ENCODE measurements at places on chromosomes 7 and 10.

DNA sequence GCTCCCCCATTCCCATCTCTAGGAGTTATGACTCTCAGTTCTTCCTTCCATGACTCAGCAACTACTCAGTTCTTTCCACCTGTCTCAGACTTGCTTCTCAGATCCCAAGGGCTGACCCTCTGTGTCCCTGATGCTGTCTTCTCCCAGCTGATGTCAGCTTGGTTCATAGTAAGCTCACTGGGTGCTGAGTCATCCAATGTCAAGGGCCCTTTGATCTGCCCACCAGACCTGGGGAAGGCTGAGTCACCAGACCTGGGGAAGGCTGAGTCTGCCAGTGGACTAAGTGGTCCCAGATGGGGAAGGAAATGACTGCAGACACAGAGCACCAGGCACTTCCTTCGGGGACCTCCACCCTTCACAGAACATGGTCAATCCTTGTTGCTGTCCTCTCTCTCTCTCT is 76.1 kb upstream of the ZEB1 start:
- no peak for DNase-seq

GRCh38 chr10:14800397-14800796 is 25.7 kb upstream of the FAM107B start:
- no peak for DNase-seq

DNA sequence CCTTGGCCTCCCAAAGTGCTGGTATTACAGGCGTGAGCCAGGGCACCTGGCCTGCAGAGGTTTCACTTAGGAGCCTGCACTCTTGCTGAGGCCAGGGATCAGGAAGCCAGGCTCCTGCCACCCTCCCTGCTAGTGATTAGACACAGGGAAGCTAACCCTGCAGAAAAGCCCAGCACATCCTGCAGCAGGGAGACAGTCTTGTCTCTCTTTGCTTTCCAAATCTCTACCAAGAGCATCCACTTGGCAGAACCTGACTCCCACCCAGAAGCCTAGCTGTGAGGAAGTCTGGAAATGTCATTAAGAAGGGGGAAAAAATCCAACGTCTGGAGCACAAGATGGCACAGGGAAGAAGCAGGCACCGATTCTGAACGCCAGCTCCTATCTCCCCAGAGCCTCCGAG is 8.0 kb upstream of the FAM171A1 start:
- no peak for DNase-seq

DNA sequence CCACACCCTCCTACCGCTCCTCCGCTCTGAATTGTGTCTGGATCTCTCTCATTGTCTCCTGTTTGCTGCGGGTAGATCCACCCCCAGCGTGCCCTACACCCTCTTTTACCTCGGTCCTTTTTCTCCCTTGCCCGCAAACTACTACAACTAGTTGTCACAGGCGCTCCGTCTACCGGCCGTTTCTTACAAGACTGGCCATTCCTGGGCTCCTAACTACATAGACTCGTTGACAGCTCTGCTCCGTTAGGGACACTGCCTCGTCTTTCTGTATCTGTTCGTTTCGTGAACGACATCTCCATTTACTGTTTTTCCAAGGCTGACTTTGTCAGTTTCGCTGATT is 786 bp downstream of the TAF3 start:
- no peak for DNase-seq

DNA sequence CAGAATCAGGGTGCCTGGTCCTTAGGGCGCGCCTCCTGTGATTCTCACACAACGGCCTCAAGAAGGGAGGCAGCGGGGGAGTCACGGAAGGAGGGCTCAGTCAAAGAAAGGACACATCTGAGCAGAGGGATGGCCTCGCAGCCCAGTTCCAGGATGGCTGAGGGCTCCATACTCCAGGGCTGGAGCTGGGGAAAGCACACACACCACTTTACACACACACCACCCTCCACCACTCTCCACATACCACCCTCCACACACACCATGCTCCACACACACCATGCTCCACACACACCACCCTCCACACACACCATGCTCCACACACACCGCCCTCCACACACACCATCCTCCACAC is 22.2 kb downstream of the PRKAG2 start:
- no peak for DNase-seq

DNA sequence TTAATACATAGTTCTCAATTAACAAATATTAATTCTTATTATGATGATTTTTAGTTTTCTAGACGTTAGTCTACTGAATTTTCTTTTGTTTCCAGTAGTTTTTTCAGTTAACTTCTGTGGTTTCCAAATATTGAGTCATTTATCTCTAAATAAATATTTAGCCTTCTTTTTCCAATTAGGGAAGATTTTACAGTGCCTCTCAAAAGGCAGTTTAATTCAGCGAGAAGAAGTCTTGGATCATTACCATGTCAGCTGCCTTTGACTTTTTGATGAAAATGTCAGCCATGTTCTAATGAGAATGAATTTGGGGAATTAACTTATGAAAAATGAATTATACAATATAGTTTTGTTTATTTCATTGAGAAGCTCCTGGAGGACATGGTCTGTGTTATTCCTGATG is 90.0 kb downstream of the CDK14 start:
- DNase-seq: no peak

DNA sequence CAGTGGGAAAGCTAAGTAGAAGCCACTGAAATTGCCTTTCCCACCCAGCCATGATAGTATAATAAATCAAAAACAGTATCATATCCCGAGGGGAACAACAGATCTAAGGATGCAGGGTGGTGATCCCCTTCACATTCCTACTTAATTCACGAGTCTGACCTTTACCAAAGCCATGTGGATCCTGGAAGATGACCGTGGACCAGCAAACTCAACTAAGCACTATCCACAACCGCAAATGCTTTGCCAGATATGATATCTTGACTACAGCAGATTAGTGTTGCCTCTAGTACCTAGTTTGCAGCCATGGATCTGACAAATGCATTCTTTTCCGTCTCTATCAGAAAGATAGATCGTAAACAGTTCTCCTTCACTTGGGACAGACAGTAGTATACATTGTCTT is 67.3 kb upstream of the IL6 start:
- DNase-seq: no peak

DNA sequence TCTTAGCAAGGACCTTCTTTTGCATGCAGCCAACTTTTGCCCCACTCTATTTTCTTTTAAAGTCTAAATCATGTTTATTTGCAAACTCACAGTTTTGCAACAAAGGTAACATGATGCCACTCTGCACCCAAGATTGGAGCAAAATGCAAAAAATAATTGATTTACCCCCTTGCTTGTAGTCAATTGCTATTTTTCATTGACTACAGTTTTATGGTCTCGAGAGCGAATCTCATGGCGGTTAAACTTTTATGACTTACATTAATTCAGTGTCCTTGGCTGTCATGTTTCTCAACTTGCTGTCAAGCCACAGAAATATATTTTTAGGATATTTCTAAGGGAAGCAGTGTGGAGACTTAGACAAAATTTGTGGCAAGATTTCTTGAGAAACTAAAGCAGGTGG is 110.0 kb upstream of the JCAD start:
- no peak for DNase-seq

DNA sequence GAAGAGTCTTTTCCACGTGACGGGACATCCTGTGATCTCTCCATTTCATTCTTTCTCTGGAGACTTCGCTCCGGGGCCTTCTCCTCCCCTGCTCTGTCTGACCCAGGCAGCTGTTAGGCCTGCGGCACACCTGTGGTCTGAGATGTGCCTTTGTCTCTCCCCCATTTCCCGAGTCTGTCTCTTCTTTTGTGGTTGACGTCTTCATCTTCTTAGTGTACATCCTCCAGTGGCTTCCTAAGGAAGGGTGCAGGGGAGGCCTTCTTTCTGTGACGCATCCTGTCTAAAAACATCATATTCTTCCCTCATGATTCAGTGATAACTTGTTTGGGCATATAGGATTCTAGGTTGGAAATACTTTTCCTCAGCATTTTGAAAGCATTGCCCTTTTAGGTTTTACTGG is 17.2 kb upstream of the ATP6V0E2 start:
- no peak for DNase-seq

GRCh38 chr10:58791137-58791536 is 278.5 kb downstream of the BICC1 start:
- no peak for DNase-seq

- no peak for DNase-seq
Measured at GRCh38 chr7:81676813-81677212, 93.0 kb downstream of the HGF start.

- no peak for DNase-seq
Measured at GRCh38 chr10:129891806-129892205, 72.3 kb downstream of the EBF3 start.

- no peak for DNase-seq
Measured at GRCh38 chr10:122276611-122277208, 5.6 kb downstream of the BTBD16 start.

- DNase-seq: no peak
Measured at GRCh38 chr7:40331915-40332314, 197.1 kb downstream of the SUGCT start.

- no peak for DNase-seq
Measured at GRCh38 chr10:133199992-133200611, 29.9 kb upstream of the UTF1 start.

All from cortex of kidney (tissue), 1 donor.